Cardiac ventricle fibroblast (primary cell): ENCODE measurements at places on chromosomes 5 and 9. TPM values are rescaled to one million over a fixed set of nuclear protein-coding genes. Genes with fewer than 3 reads are reported as not detected.

The FOXD4L5 gene
- total RNA-seq: 0.37 TPM in 1 of 2 replicates, not detected in the other

The CCIN gene
- 0.44 and 0.56 TPM in 2 replicates for total RNA-seq

The HCN1 gene
- not detected in 2 replicates for total RNA-seq

The PTPRD gene
- total RNA-seq: 9.4 and 19.8 TPM in 2 replicates

The CCNJL gene
- 0.06 and 0.39 TPM in 2 replicates for total RNA-seq

The HMGCS1 gene
- 31.7 and 50.0 TPM in 2 replicates for total RNA-seq

The ANGPTL2 gene
- total RNA-seq: 103 and 157 TPM in 2 replicates

The CAMK2A gene
- not detected in 2 replicates for total RNA-seq
